NCI-H526 (cell line): ENCODE measurements at places on chromosomes 1 and 21.

GRCh38 chr1:164912290-164912689 lies 353.3 kb downstream of the PBX1 start:
- no peak for DNase-seq

GRCh38 chr1:97105531-97105930 lies 383.9 kb downstream of the PTBP2 start:
- no peak for DNase-seq

DNA sequence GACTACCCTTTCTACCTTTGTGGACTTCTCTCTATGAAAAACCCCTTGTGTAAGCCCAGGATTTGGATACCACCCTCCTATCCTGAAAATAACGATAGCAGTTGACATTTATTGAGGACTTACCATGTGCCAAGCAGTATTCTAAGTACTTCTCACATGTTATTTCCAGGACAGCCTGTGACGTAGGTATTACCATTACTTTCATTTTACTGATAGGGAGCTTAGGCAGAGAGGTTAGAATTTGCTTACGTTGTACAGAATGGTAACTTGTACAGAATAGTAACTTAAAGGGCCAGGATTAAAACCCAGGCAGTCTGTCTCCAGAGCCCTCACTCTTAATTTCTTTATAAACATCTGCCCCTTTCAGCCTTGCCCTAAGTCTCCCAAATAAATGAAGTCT lies 138.3 kb downstream of the NTMT2 start:
- no peak for DNase-seq

DNA sequence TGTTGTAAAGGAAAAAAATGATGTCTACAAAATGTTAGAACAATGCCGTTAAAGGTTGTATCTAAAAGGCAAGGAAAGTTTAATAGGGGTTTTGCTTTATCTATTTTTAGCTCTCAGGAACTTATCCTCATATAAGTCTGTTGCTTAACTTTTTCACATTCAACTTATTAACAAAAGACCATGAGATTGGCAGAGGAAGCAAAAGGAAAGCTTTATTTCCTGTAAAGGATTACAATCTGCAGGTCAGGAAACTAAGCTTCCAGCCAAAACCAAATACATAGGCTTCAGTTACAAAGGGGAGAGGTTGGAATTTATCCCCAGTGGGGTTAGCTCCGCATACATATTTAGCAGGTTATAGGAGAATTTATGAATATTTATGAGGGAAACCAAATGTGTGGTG lies 58.7 kb upstream of the KIAA1614 start:
- peak; percentile 68 for DNase-seq

DNA sequence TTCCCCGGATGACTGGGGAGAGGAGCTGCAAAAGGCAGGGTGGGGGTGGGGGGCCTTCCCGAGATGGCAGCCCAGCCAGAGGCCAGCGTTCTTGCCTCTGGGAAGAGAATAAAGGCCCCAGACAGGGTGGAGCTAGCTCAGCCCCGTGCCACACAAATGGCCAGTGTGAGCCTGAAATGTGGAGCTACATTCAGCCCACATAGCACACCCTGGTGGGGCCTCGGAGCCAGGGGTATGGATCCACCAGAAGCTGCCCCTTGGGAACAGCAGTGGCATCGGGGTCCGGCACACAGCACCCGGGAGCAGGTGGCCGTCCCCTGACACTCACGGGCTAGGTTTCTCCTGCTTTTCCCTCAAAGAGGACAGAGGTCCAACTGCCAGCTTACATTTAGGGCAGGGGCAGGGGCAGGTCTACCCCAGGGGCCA lies 93.9 kb downstream of the PDE9A start:
- DNase-seq = no peak

DNA sequence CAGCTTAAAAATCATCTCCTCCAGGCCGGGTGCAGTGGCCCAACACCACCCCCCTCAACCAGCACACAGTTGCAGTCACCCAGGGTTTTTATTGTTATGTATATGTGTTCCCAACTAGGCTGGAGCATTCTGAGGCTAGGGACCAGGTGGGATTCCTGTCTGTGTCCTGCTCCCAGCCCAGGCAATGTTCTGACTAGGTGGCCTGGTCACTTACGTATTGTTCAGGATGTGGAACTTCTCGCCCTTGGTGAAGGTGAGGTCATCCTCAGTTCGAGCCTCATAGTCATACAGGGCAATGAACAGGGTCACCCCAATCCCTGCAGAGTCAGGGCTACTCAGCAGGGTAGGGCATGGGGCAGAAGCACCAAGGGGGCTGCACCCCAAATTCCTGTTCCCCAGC lies 12.2 kb downstream of the FGR start:
- DNase-seq = no peak

GRCh38 chr1:9659328-9659727 lies 7.8 kb downstream of the PIK3CD start:
- DNase-seq = no peak

- DNase-seq = peak; percentile 97
Observed at GRCh38 chr1:151047591-151047924, at the start of gene C1orf56. Gene C1orf56 (plus strand): TSS chr1:151047751. CDS start chr1:151047848, 97 bp downstream.

- DNase-seq = no peak
Observed at GRCh38 chr1:221517961-221518360, 223.9 kb downstream of the DUSP10 start.

DNA sequence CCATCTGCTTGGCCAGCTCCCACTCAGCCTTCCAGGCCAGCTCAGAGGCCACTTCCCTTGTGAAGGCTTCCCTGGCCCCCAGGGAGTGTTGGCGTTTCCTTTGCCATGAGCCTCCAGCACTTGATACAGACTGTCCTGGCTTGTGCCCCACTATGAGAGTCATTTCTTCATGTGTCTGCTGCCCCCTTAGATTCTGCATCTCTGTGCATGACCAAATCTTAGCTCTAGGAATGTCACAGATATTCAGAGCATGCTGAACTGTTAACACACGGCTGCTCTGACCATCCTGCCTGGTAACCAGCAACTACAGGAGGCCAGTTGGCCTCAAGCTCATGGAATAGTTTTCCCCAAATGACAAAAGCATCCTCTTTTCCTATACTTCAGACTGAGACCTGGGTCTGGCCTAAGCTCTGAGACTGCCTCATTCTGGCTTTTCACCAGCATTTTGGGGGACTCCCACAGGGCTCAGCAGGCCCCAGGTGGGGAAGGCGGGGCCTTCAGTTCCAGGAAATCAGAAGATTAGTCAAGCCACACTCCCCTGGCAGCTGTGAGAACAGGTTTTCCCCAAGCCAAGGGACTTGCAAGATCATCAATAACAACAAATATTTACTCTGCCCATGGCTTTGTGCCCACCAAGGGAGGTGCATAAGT lies 182.6 kb upstream of the EDN2 start:
- DNase-seq = no peak

DNA sequence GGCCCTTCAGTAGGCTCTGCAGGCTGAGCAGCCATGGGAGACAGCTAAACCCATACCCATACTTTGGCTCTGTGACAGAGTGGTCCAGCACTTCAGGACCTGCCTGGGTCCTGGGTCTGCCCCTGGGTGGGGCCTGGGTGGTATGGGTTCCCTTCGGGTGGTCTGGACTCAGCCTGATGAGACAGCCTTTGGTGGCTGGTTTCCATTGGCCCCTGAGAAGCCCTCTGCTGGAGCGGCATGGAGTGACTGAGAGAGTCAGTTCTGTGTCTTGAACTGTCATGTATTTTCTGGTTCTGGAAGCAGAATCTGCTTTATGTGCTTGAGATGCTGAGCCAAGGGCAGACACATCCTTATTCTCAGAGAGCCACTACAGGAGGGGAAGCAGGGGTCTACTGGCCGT lies 31.3 kb upstream of the KCNA2 start:
- no peak for DNase-seq

DNA sequence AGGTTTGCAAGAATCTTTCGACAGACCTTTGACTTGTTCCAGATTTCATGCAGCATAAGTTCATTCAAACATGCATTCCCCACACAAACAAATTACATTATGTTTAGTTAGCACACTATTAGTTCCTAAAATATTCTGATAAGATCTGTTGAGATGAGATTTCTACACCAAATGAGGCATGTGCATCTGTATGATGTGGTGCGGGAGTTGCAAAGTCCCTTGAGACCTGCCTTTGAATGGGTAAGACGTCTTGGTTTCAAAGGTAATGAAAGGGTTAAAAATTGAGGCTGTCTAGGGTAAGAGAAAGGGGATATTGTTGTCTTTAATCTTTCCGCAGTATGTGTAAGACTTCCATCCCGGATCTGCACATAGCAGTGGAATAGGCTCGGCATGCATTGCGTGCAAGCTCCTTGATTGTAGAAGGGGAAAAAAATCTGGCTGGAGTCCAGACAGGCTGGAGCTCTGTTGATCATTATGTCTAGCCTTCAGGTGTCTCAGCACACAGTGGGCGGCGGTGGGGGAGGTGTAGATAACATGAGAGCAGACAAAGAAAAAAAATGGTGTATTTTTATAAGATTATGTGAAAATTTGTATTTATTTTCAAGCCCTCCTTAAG lies 296.6 kb downstream of the PTPRC start:
- peak; percentile 79 for DNase-seq

DNA sequence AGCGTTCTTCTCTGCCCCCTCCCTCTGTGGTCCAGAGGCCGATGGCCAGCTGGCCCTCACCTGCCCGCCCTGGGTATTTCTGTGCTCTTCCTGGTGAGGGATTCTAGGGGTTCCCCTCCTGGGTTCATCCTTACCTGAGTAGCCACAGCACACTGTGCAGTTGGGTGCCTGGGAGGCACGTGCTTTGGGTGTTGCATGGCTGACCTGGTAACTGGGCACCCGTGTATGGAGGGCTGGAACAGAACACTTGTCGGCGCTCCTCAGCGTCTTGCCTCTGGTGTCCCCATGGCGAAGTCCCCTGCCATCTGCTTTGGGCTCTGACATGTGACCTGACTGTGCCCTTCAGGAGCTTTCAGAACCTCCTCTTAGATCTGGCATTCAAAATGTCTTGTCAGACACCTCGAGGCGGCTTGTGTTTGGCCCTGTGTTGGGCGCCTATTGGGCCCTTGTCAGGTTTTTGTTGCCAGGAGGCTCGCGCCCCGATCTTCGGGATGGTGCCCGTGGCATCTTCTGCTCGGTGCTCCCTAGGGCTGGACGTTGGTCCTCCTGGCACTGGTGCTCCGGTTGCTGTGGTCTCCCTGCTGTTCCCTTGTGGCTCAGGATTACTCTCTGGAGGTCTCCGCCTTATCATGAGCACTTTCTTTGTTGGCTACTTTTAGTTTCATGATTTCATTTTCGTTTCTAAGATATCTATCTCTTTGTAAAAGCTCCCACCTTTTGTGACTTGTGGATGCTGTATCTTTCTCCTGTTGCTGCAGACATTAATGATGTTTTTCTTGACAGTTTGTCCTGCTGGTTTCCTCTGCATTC lies 28.5 kb downstream of the SKI start:
- DNase-seq = no peak

DNA sequence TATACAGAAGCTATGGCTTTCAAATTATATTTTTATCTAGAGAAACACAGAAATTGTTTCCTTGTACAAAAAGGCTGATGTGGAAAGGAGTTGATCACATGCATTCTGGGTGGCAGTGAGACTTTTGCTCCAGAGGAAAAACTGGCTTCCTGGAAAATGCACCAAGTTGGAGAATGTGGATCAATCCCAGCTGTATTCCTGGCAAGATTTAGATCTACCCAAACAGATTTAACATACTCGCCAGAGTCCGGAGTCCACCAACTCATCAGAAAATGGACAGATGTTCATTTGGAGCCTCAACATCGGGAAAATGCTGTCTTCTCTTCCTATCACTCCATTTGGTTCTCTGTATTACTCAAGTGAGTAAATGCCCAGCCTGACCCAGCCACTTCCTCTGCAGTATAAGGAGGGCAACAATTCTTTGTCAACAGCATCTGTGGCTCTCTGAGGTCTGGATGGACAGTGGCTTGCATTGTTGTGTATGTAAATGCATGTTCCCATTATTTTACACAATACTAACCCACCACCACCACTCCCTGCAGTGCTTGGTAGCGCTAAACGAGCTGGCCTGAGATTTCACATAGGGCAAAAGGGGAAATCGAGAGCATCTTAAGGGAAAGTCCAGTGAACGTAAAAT lies 226.2 kb upstream of the IRF2BP2 start:
- no peak for DNase-seq

GRCh38 chr1:210222340-210223006 lies 10.1 kb upstream of the SERTAD4 start:
- no peak for DNase-seq

- peak; percentile 88 for DNase-seq
Observed at GRCh38 chr1:17502326-17502778, 37.1 kb upstream of the ARHGEF10L start.

GRCh38 chr21:44552681-44553080 lies 1.4 kb upstream of the KRTAP10-2 start:
- no peak for DNase-seq
